ENCODE measurements at places on chromosomes 1 and 21. TPM values are rescaled to one million over a fixed set of nuclear protein-coding genes. Genes with fewer than 3 reads are reported as not detected.

S100B gene
- total RNA-seq: 14.6 TPM

KCNN3 gene
- total RNA-seq: 2.3 TPM

CSDE1 gene
- 1,040 TPM for total RNA-seq

SPATA45 gene
- not detected for total RNA-seq

- DNase-seq: no peak
Measured at GRCh38 chr1:109371341-109371739, 26.4 kb downstream of the SORT1 start.

GRCh38 chr1:218433744-218434143 lies 88.6 kb downstream of the TGFB2 start:
- no peak for DNase-seq

DNA sequence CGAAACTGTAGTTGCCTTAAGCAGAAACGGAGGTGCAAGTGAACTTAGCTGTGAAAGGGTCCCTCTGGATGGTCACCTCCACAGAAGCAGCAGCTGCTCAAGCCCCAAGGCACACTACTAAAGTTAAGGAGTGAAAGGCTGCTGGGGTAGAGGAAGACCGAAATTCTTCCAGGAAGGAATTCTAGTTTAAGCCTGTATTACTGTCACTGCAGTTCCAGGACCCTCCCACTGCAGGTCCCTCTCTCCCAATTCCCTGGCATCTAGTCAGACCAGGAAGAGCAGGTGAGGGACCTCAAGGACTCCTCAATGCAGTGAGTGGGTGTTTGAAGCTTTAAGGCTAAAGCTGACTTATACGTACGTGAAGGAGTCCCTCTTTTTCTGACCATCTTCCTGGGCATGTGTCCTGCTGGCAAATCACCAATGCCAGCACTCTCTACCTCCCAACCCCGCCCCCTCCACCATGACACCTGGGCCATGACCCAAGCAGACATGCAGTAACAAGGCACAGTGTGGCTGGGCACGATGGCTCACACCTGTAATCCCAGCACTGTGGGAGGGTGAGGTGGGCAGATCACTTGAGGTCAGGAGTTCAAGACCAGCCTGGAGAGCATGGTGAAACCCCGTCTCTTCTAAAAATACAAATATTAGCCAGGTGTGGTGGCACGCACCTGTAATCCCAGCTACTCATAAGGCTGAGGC lies 57.2 kb downstream of the TGFBR3 start:
- DNase-seq: no peak

DNA sequence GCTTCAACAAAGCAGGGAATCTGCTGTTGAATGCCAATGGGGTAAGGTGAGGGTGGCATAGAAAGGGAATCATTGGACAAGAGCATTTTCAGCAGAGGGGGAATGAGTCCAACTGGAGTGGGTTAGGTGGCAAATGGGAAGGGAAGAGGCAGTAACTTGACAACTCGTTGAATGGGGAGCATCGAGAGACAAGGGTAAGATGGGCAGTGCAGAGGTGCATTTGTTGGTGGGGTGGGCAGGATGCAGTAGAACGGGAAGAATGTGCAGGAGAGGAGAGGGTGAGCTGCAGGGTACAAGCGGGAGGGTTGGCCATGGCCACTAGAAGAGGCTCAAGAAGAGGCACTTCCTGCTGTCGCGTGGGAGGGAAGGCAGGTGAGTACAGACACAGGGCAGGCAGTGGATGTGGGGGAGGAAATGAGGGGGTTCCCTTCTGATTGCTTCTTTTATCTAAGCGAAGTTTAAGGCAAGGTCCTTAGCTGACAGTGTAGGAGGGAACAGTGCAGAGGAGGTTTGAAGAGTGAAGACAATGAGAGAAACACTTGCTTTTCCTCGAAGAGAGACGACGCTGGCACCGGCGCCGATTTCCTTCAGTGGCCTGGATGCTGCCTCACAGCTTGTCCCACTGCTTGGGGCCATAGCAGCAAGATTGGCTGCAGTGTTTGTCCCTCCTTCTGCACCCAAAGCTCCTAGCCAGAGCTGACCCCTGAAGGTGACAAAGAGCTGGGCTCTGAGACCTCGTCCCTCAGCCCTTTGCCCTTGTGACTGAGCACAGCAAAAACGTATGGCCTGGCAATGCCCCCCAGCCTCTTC lies 3.2 kb upstream of the IKBKE start:
- no peak for DNase-seq

DNA sequence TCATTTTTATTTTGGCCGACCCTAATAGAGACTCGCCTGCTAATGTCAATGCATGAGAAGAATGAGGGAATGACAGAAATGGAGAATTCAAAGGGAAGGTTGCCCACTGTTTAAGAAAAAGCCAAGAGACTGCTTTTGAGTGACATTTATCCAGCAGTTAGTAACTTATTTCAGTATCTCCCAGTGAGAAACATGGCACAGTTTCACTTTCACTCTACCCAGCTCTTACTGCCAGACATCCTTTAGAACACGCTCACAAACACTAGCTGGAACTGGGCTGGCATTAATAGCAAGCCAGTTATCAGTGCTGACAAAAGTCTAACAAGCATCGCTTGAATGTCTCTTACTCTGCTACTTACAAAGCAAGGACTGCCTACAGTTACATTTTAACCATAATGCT lies 8.5 kb downstream of the GGPS1 start:
- DNase-seq: no peak

GRCh38 chr1:74512170-74512915 lies at the start of gene LRRC53:
LRRC53 (minus strand) TSS chr1:74512611; CDS start chr1:74483349, 29,262 bp downstream.
- DNase-seq: no peak

- DNase-seq: no peak
Measured at GRCh38 chr1:10832703-10833102, 36.3 kb upstream of the CASZ1 start.

DNA sequence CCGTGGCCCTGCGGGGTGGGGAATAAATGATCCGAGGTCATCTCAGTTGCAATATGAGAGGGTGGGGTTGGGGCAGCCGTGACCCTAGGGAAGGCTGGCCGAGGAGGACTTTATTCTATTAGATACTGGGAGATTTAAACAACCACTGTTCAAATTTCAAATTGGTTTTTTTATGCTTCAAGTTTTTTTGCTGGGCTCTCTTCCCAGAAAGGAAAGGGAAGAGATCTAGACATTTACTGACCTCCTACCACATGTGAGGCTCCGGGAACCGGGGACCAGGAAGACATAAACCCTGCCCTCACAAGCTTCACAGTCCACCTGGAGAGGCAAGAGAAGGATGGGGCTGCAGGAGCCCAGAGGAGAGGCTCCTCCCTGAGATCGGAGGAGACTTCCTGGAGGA lies 207.3 kb downstream of the FOXD2 start:
- no peak for DNase-seq

DNA sequence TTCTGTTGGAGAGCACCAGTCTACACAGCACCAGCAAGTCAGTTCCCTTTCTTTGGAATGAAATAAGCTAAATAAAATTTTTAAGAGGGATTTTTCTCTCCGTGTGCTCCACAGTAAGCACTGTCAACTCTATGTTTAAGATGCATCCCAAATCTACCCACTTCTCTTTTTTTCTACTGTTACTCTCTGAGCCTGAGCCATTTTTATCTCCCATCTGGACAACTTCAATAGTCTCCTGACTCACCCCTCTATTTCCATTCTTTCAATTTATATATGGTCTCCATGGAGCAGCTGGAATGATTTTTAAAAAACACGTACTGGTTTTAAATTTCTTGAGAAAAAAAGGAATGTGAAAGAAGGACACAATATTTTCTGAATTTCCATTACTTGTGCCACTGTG lies 24.7 kb upstream of the CCT8 start:
- no peak for DNase-seq

DNA sequence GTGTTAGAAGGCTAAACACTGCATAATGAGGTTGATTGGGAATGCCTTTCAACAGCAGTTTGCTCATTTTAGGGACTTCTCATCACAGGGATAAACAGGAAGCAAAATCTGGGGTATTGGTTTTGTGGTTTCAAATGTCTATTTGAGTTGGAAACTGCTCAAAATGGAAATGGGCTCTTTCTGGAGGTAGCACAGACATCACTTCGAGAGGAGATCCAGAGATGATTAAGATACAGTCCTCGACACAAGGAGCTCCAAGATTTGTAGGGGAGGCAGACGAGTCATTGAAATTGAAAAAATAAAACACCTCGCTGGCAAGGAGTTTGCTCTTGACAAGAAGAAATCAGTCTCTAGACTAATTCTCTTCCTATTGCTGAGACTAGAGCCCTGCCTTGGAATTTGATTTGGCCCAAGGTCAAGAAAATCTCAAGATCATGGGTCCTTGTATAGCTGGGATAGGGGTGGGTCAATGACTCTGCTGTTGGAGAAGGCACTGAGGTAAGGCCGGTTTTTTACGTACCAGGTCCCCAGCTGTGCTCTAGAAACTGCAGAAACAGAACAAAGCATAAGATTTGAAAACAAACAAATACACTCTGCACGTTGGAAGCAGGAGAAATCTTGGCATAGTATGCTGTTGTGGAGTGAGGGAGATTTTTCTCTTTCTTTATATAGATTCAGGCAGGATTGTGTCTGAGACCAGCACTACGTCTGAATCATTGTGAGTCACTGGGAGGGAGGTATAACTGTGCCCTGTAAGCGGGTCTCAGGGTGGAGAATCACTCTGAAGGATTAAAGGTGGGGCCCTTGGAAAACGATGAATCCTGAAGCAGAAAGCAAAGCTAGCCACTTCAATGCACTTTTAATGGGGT lies 17.7 kb upstream of the KLHDC8A start:
- DNase-seq: no peak

- no peak for DNase-seq
Measured at GRCh38 chr21:40562242-40563002, 284.5 kb downstream of the DSCAM start.

DNA sequence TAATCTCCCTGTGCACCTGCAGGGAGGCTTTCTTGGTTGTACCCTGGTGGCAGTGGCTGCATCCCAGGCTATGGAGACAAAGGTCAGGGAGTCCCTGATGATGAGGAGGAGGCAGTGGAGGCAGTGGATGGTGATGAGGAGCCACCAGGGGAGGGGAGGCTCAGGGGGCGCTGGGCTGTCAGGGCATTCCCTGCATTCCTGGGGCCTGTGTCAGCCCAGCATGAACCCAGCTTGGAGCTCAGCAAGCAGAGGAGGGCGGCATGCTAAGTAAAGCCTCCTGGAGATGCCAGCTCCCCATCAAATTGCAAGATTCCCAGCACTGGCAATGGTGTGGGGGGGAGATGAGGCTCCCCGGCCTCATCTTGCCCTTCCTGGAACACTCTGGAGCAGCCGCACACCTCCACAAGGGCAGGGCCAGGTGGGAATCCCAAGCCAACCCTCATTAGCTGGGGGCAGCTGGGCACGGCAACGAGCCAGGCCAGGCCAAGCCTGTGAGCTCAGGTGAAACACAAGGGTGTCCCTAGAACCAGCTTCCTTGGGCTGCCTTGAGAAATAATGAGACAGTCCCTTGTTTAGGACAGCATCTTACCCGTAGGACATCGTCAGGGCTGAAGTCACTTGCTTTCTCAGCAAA lies 469.5 kb downstream of the MATN1 start:
- DNase-seq: no peak

Data from transverse colon (tissue), 4 donors.